Gastrocnemius medialis (tissue), 4 donors: ENCODE measurements at places on chromosomes 2 and 18.
A peak's percentile ranks its signal among the peaks of the same experiment; 100 is the strongest.

- DNase-seq: no peak
Measured at GRCh38 chr2:28389399-28390240, 3.0 kb upstream of the FOSL2 start.

DNA sequence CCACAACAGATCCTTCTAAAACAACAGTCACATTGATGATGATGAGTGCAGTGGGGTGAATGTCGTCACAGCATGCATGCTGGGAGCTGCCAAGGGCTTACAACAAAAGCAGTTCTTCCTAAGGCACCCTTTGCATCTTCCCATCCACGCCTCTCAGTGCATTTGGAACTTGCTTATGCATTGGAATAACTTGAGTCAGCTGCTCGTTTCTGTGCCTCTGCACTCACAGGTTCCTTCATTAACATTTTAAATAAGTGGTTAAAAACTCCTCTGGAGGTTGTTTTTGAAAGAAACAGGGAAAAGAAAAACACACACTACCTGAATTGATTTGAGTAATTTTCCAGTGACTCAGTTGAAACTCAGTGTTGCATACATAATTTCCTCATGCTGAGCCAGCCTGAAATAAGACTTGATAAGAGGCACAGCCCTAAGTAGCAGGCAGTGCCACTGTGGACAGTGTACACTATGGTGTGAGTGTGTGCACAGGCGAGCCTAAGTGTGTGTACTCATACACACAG lies 46.8 kb upstream of the TRIM43B start:
- DNase-seq: no peak

- peak; percentile 62 for DNase-seq
Measured at GRCh38 chr2:70029814-70030409, 57.4 kb upstream of the PCBP1 start.

DNA sequence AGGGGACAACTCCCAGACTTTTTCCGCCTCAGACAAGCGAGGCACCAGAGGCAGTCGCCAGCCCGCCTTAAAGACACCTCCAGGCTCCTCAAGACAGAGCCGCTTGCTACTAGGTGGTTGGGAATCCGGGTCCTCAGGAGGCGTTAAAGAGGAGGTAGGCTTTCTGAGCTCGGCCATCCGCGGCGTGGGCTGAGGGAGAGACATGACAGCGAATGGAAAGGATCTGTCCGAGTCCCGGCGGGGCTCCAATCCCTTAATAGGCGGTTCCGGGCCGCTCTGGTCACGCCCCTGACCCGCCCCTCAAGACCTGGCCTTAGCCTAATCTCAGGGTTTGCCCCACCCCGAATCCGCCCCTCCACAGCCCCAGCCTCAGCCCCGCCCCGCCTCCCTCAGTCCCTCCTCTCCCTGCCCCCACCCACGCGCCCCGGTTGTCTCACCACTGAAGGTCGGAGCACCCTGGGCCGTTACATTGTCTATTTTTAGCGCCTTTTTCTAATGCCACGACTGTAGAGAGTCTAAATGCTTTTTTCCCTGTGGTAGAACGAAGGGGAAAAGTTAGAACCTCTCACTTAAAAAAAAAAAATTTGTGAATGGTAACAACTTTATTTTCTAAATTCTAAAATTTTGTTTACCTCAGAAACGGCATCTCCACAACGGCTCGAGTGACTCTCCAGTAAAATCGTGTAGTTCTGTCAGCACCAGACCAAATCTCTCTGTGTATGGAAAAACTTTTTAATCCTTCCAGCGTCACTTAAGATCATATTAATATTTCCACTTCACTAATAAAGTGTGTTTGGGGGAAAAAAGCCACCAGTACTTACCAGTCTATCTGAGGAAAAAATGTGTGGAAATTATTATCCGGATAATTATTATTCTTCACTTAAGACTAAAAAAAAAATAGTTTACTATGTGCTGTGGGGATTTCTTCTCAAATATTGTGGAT lies at the start of gene RAD51AP2:
TSS of gene RAD51AP2 (minus strand) at position 229 of the 943 bp plus-strand sequence. CDS start at position 204, 25 bp downstream.
- DNase-seq: peak; percentile 82

DNA sequence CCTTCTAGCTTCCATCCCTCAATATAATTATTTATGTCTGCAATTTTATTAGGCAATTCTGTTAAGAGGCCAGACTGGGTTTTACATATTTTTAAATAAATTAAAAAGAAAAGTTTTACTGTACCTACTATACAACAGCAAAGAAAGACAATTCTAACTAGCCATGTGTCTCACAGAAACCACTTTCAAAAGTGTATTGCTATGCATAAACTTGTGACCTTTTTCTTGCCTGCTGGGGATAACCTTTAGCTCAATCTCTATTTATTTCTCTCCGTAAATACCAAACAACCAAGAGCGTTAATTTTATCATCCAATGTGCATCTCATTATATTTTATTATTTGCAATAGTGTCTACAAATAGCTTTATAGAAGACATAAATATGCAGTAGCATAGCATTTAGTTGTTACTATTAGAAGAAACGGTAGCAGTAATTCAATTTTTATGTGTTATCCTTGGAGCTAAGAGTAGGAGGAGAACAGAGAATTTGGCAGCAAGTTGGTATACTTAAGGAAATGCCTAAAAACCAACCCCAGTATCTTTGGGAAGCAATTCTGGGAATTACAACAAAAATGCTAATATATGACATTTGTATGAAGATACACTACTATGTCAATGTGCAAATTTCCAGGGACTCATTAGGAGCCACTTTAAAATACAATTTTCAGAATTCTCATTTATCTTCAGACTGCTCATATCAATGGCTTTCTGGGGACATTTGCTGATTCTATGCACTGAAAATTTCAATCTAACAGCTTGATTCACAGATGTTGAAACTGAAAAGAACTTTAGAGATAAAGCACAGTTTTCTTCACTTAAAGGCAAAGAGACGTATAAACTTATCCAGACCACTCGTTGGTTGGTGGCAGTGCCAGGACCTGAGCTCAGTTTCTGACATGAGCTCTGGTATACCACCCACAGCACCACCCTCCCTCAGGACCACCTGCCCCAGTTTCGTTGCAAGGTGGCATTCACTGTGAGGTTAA lies 23.0 kb upstream of the RTN4 start:
- no peak for DNase-seq

DNA sequence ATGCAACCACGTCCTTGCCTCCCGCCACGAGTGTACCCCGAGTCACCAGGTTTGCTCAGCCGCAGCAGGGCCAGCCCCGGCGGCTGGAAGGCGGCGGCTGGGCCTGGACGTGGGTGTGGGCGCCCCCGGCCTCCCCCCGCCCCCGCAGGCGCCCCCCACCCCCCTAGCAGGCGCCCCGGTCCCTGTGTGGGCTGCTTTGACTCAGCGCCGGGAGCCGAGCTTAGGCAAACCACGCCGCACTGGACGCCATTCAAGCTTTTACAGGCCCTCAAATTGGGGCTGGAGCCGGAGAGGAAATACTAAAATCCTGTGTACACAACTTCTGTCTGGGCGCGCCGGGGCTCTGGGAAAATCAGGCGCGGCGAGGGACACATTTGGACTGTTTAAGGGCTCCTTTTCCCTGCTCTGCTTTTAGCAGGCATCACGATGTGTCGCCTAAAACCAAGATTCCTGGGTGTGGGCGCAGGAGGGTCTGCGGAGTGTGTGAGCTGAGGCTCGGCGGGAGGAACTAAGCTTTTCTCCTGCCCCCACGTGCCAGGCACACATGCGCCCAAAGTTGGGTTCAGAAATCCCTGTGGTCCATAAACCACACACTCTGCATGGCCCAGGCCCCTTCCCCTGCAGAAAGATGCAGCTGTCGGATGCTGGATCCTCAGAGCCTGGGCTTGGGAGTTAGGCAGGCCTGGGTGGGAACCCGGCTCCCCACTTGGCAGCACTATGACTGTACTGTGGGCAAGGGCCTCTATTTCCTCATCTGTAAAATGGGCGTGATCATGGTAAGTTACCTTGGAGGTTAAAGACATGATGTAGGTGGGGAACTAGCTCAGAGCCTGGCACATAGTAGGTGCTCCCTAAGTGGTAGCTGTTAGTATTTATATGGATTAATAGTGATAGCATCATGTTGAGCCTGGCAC lies 57.6 kb downstream of the ATOH8 start:
- no peak for DNase-seq

- DNase-seq: peak; percentile 23
Measured at GRCh38 chr2:15041429-15041837, 408.9 kb downstream of the LRATD1 start.

DNA sequence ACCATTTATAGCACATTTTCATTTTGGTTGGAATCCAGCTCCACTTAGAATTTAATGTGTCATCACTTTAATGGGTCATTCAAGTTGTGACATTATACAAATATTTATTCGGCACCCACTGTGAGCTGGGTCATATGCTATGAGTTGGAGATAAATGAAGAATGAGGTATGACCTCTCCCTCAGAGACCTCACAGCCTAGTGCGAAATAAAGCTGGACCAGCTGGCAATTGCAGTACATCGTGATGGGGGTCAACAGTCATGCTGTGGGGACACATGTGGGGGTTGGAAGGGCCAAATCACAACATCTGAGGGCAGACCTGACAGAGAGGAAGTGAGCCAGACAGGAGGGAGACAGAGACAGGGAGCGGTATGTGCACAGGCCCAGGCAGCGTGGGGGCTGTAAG lies 175.4 kb downstream of the MAIP1 start:
- no peak for DNase-seq

DNA sequence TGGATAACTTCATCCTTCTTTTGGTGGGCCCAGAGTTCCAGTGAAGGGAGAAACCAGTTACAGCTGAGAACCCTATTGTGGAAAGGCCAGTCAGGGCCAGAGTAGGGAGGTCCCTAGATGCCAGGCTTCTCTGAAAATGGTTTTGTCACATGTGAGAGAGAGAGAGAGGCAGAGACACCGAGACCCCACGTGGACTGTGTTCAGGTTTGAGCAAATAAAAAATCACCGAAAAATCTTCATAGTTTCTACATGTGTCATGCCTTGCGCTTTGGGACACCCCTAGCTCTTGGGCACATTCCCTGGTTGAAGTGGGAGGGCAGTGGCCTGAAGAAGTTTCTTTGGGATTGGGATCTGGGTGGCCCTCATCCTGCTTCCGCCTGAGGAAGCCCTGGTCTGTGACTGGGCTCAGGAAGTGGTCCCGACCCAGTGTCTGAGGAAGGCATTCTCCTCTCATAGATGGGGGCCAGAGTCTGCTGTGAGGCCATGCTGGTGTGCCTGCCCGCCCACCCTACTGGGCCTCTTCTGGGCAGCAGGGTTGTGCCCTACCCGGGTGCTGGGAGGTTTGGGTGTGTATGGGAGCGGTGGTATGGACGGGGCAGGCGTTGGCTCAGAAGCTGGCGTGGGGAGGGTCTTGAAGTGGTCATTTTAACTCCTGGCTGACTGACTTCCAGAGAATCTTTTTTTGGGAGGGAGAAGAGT lies 16.1 kb downstream of the NCK2 start:
- no peak for DNase-seq

GRCh38 chr2:28411956-28412609 lies 19.4 kb downstream of the FOSL2 start:
- DNase-seq: no peak

- DNase-seq: no peak
Measured at GRCh38 chr2:56476509-56477071, 292.8 kb downstream of the CCDC85A start.

DNA sequence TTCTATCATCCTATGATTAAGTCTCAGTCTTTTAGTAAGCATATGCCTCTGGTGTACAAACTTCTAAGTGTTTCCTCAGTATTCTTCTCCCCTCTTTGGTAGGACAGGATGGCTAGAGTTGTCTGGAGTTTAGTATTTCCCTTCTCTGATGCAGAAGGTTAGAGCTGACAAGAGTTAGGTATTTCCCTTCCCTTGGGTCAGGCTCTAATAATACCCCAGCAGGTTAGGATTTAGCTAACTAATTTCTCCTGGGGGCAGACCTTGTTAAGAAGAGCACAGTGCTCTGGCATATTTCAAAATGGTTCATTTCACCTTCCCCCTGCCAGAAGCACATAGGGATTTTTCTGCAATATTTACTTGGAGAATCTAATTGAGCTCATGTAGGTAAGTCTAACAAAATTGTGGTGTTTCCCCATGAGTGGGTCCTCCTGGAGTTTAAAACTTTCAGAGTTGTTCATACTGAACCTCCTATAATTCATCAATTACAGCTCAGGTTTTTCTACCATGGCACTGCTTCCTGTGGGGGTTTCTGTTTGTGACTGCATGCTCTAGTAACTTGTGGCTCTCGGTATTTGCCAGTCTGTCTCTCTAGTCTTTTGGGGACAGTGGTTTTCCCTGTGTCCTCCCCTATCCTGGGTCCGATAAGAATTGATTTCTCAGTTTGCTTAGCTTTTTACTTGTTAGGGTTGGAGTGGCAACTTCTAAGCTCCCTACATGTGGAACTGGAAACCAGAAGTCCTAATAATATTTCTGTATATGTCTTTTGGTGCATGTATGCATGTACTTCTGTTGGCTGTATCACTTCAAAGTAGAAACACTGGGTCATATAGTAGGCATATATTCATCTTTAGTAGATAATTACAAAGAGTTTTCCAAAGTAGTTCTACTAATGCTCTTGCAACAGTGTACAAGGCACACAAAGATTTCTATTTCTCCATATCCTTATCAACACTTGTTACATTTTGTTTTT lies 77.7 kb downstream of the GDF7 start:
- DNase-seq: no peak

GRCh38 chr2:101528501-101528900 lies 53.6 kb upstream of the RFX8 start:
- DNase-seq: no peak

- DNase-seq: no peak
Measured at GRCh38 chr18:68478246-68478645, 236.7 kb downstream of the TMX3 start.

- no peak for DNase-seq
Measured at GRCh38 chr18:31723639-31723989, 37.1 kb downstream of the SLC25A52 start.

DNA sequence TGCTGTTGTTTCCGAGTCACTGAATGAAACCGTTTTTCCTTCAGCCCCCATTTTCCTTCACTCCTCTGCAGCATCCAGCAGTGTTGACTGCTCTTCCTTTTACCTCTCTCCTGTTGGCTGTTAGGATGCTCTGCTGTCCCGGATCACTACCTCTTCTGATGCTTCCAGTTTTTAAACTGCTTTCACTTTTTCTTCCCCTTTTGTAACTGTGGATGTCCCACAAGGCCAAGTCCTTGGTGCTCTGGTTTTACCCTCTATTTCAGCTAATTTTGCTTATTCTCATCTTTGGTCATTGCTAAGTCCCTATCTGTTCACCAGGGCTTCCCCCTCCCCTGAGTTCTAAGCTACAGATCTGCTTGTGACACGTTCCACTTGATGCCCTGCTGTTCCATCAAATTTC lies 39.4 kb upstream of the MAP4K3 start:
- DNase-seq: no peak

DNA sequence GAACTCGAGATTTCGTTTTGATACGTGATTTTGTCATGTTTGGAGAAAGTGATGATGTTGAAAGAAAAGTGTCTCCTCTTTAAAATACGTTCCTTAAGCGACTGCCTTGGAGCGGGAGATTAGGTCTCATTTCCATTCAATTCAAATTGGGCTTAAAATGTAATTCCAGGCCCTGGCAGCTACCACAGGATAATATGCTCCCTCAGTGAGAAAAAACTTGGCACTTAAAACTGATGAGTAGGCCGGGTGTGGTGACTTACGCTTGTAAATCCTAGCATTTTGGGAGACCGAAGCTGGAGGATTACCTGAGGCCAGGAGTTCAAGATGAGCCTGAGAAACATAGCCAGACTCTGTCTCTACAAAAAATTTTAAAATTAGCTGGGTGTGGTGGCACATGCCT lies 146.3 kb upstream of the L3MBTL4 start:
- no peak for DNase-seq

- no peak for DNase-seq
Measured at GRCh38 chr18:9787712-9788111, 79.6 kb downstream of the RAB31 start.
